ENCODE measurements at places on chromosomes 1 and 21. TPM values are rescaled to one million over a fixed set of nuclear protein-coding genes. Genes with fewer than 3 reads are reported as not detected.

ERICH3 gene
- under 0.01 TPM for total RNA-seq

IVL gene
- not detected for total RNA-seq

AKT3 gene
- 13.7 TPM for total RNA-seq

ASPM gene
- 1.3 TPM for total RNA-seq

ILDR2 gene
- 0.27 TPM for total RNA-seq

S100A3 gene
- total RNA-seq = not detected

EXO1 gene
- 3.5 TPM for total RNA-seq

RGS13 gene
- total RNA-seq = under 0.01 TPM

VSIG8 gene
- not detected for total RNA-seq

TMPRSS15 gene
- total RNA-seq = not detected

KCNJ9 gene
- total RNA-seq = not detected

SLC19A2 gene
- 10.0 TPM for total RNA-seq

HAPLN2 gene
- total RNA-seq = under 0.01 TPM

RGS16 gene
- total RNA-seq = 0.27 TPM

C8A gene
- total RNA-seq = not detected

MYBPHL gene
- not detected for total RNA-seq

LCE1F gene
- total RNA-seq = not detected

FLG gene
- total RNA-seq = under 0.01 TPM

F13B gene
- total RNA-seq = not detected

LENEP gene
- 0.54 TPM for total RNA-seq

SPATA45 gene
- total RNA-seq = not detected

EPS8L3 gene
- not detected for total RNA-seq

KRTAP19-1 gene
- not detected for total RNA-seq

OLIG2 gene
- under 0.01 TPM for total RNA-seq

FPGT gene
- total RNA-seq = 6.7 TPM

VPS26C gene
- 51.7 TPM for total RNA-seq

SLC44A5 gene
- total RNA-seq = 3.5 TPM

RSBN1 gene
- 19.9 TPM for total RNA-seq

FNDC10 gene
- total RNA-seq = 3.5 TPM

LPAR3 gene
- total RNA-seq = 0.27 TPM

BRWD1 gene
- total RNA-seq = 46.6 TPM

SELENBP1 gene
- 3.0 TPM for total RNA-seq

KRTAP13-2 gene
- not detected for total RNA-seq

MPL gene
- 39.6 TPM for total RNA-seq

ADAMTS5 gene
- under 0.01 TPM for total RNA-seq

C1orf141 gene
- not detected for total RNA-seq

OR6N1 gene
- not detected for total RNA-seq

All from hematopoietic multipotent progenitor cell (in vitro differentiated cells).